Lung (tissue), 17 donors: ENCODE measurements at places on chromosomes 3 and 15. TPM values are rescaled to one million over a fixed set of nuclear protein-coding genes. Genes with fewer than 3 reads are reported as not detected.

Gene COL7A1
- total RNA-seq = 8.9 TPM

Gene THAP10
- total RNA-seq = 3.1 TPM

GRCh38 chr15:58755350-58755749 lies 5.8 kb upstream of the ADAM10 start:
- no peak for DNase-seq

Gene CD96
- 3.0 TPM for total RNA-seq

Gene CHRNA3
- total RNA-seq = 0.06 TPM
